ENCODE measurements at places on chromosomes 5 and 9.

- no peak for DNase-seq
These were observed 169.1 kb downstream of the DMRT2 start for GRCh38 chr9:1219284-1219683.

DNA sequence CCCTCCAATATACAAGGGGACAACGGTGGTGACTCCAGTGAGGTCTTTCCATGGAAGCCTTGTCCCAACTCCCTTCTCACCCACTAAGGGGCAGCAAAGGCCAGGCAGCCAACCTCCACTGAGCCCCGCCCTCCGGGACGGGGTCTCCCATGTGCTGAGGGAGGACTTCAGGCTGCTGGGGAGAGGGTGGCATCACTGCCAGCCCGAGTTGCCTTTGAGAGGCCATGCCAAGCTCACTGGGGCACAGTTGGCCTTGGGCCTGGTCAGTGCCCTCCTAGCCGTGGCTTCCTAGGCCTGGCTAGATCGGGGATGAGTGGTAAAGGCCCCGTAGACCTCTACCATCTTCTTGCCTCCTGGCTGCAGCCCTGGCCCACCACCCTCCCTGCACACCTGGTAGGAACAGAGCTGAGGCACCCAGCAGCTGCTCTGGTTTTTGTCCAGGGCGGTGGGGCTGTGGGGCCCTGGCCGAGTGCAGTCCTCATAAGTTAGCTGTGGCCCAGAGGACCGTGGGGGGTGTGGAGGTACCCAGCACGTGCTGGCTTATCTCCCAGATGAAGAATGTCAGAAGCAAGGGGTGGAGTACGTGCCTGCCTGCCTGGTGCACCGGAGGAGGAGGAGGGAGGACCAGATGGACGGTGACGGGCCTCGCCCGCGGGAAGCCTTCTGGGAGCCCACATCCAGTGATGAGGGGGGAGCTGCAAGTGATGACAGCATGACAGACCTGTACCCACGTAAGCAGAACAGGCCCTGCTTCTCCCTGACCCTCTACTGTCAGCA, 3.2 kb downstream of the SURF2 start:
- no peak for DNase-seq

- no peak for DNase-seq
These were observed 194.9 kb downstream of the DCP2 start for GRCh38 chr5:113171520-113171919.

DNA sequence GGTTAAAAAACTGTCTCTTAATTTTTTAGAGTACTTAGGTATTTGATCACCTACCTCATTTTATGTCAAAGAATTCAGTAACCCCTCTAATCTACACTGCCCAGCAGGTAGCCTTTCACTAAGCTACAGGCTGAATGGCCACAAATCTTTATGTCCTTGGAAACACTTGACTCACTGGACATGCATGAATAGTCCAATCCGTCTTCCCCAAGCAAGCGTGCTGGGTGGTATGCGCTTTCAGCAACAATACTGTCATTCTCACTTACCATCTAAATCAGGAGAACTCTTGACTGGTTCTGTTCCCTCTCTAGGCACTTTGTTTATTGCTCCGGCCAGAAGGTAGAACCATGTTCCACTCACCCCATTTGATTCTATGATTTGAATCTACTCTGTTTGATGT, 73.1 kb downstream of the TRPM3 start:
- no peak for DNase-seq

GRCh38 chr5:160918386-160918785, 66.4 kb upstream of the ATP10B start:
- no peak for DNase-seq

DNA sequence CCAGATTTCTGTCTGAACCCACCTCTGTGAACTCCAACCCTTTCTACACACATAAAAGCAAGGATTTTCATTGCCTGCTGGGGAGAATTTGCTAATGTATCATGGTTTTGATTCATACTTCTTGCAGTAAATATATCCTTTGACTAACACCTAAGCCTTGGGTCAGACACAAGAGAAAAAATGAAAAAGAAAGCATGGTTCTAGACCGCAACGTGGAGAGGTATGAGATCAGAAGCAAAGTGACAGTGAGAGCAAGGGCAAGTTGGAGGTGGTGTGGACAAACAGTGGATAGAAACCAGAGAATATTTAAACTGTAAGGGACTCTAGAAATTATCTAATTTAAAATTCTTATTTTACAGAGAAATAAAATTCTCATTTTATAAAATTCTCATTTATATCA, 212.9 kb upstream of the SEMA6A start:
- DNase-seq = no peak

DNA sequence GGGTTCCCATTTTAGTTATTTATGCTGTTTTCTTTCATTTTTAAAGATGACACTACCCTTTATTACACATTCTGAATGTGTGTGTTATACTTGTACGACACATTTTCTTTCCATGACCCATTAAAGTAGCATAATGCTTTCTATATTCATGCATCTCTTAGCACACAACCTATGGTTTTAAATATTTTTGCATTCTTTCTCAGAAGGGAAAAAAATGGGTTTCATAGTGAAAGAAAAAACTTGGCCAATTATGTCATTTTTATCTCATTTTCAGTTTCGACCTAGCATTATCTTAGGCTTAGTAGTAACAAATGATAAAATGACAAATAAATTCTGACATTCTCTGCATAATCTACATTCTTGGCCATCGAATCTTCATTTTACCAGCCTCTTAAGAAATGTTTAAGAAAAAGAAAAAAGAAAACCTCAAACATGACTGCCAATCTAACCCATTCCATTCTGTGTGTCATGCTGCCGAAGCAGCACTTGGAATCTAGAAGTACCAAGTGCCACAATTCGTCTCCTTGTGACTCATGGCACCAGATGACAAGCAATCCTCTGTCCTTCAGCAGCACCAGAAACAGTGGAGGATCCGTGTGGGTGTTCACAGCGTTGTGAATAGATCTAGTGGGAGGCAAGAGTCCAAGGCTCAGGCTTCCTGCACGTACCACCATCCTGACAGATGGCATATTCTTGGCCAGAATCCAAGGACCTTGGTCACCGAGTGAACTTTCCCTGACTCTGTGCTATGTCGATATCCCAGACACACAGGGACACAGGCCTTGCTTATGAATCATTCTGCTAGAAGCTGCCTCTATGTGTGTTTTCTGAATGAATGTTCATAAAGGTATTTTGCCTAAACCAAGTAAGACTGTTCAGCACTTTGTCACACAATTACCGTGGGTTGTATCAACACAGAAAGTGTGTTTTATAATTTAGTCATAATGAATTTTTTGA, 502.7 kb downstream of the NR2F1-AS1 start:
- DNase-seq = no peak

GRCh38 chr9:6557883-6558616, 87.5 kb downstream of the GLDC start:
- no peak for DNase-seq

DNA sequence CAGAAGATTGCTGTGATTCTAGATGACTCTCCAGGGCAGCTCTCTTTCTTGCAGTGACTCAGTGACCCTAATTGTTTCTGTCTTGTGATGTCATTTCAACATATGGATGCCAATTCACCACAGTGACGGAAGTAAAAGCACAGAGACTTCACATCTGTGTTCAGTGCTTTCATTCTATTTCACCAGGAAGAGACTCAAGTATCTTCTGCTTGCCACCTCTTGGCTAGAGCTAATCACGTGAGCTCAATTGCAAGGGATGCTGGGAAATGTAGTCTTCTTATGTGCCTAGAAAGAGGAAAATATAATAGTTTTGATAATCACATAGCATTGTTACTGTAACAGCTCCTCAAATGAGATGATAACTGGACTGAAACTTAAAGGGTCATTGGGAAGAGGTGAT, 453.3 kb upstream of the KLF4 start:
- no peak for DNase-seq
